MM.1S (cell line): ENCODE measurements at places on chromosomes 1 and 21.

- DNase-seq = no peak
These were observed 53.8 kb downstream of the STUM start for GRCh38 chr1:226602186-226603021.

GRCh38 chr1:203673550-203674411, 47.1 kb downstream of the ATP2B4 start:
- no peak for DNase-seq

DNA sequence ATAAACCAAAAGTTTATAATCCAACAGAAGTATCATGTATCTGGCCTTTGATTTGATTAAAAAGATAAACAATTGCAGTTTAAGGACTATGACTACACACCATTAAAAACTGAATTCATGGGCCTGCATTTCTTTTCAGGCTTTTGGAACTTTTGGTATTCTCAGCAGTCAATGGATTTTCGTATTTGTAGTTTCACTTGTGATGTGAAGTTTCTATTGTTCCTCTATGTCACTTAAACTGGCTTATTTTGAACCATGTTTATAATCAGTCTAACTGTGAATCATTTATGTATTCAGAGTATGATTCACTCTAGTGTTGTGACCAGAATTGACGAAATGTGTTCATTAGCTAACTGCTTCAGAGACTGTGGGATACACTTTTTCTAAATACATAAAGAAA, 132.9 kb downstream of the COQ8A start:
- peak; percentile 39 for DNase-seq

DNA sequence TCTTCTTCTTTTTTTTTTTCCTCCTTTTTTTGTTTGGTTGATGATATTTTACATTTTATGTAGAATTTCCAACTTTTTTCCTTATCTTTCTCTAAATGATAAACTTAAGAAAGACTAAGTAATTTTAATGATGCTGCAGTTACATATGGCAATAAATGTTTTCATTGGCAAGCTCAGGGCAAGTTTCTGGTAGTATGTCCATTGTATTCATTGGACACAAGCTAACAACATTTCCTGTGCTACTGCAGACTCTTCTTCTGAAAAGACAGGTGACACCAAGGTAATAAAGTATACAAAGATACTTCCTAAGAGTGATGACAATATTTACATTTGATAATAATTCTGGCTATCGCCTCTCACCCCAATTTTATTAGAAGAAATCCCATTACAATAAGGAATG, 219.2 kb upstream of the NFIA start:
- no peak for DNase-seq

DNA sequence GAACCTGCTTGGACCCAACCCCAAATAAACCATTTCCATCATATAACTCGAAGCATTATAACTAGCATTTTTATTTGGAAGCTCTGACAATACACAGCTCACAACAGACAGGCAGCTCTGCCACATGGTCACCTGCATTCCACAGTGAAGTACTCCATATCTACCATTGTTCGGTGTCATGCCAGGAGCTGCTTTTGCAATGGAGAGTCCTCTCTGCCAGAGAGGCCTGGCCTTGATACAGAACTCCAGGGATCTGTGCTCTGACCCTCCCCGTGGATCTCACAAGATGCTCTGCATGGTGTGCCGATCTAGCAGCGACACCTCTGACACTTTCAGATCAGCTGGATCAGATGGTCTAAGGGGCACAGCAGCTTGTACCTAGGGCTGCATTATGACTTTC, 109.6 kb downstream of the SYF2 start:
- no peak for DNase-seq

DNA sequence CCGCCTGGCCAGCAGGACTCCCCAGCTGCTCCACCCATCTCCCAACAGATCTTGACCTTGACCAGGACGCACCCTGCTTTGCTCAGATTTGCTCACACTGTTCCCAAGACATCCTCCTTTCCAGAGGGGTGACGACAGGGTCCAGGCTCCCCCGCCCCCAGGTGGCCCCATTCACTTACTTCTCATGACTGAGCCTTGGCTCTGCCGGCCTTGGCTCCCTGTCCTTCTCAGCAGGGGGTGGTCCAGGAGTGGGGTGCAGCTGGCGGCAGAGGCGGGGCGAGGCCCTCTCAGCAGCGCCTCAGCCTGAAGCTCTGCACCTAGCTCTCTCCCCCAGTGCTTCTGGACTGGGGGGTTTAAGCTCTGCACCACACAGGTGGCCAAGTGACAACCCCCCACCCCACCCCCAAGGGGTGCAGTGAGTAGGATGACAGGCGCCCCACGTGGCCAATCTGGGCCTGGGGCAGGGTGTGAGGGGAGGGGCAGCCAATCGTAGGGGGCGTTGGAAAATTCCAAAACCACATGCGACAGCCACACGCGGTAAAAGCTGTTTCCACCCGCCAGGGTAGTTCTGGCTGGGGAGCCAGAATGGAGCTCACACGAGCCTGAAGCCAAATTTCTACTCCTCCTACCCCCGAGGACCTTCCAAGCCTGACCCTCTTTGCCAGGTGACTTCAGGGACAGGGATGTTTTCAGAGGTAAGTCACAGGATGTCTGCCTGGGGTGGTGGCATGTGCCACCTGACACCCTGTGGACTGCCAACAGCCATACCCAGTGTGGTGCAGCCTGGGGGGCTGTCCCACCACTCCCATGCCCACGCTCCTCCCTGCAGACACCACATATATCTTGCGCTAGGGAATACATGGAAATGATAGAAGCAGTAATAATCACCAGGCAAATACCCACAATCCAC, 5.6 kb downstream of the RORC start:
- DNase-seq = no peak

DNA sequence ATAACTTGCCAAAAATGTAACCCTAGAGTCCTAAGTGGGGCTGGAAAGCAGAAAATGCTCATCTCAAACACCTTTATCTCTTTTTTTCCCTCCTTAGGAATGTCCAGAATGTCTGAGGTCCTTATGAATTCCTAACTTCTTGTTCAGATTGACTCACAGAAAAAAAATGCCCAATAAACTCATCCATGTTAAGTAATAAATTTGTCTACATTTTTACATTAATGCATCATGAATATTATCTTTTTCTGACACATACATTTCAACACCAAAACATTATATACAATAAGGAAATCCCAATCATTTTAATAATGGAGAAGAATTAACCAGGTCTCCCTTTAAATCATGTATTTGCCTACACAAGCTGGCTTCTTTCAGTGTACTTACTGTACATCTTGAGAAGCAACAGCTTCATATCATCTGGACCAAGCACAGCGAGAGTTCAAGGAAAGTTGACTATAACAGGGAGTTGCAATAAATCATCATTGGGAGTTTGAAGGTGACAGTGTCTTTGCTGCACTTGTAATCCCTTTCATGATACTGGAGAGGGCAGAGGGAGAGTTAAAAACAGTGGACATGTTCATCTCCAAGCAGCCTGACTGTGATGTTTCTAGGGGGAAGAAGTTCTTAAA, 565.2 kb downstream of the LTN1 start:
- DNase-seq = no peak

GRCh38 chr1:3013371-3014049, 7.8 kb upstream of the ACTRT2 start:
- DNase-seq = no peak

DNA sequence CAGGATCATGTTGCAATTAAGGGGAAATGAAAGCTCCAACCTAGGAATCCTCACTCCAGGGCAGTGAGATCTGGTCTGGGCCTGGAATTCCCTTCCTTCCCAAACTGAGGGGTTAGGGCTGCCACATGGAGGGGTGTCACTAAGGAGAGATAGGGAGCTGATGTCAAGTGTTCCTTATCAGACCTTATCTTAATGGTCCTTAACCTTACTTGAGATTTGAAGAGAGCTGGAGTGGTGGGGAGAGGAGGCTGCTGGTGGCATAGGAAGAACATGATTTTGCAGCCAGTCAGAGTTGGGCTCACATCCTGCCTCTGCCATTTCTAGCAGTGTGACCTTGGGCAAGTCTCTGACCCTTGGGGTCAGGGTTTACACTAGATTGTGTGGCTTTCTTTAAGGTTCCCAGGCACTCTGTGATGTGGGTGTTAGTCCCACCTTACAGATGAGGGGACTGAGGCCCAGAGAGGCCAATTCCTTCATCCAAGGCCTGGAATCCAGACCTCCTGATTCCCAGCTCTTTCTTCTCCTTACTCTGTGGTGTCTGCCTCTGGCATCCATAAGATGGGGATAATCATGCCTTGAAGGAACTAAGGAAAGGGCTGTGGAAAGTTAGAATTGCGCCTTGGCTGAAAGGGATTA, 56.3 kb upstream of the SYNC start:
- no peak for DNase-seq

GRCh38 chr1:31373056-31373896, at the start of gene FABP3:
Gene FABP3, minus strand, starts transcription at chr1:31373076. Its CDS starts 62 bp downstream, at chr1:31373014.
- no peak for DNase-seq

GRCh38 chr1:45621501-45621836, 2.4 kb downstream of the CCDC17 start:
- DNase-seq = no peak

- peak; percentile 71 for DNase-seq
These were observed 28.3 kb downstream of the EIF2D start for GRCh38 chr1:206583707-206584648.

GRCh38 chr1:201982082-201982622, 296 bp upstream of the RNPEP start:
- DNase-seq = no peak

- no peak for DNase-seq
These were observed 209.5 kb downstream of the GRIK1 start for GRCh38 chr21:29730281-29730680.

DNA sequence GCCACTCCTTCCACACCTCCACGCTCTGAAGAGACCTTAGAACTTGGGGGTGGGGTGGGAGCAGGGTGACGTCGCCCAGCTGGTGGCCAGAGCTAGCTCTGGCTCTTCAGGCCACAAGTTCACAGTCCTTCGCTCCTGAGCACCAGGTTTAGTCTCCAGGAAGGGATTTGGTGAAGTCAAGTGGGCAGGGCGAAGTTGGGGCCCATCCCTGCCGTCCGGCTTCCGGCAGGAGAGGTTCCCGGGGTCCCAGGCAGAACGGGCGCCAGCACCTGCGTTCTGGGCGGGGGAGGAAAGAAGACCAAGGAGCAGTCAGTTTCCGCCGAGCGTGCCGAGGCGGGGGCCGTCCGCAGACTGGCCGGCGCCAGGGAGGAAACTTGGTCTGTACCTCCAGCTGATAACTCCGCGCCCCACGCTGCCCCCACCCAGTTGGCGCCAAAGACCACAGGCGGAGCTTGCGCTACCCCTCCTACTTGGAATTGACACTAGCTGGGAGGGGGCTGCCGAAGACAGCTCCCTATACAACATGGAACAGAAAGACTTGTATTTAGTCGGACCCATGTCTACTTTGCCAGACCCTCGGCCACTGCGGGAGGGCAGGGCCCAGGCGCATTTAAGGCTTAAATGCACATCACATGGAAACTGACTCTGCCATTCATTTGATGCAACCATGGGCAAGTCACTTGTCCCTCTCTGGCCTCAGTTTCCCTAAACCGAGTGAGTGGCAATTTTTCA, 995 bp downstream of the ID3 start:
- peak; percentile 37 for DNase-seq

- DNase-seq = no peak
These were observed 110.4 kb downstream of the RERE start for GRCh38 chr1:8706995-8707396.

GRCh38 chr1:161740921-161741320, 8.7 kb upstream of the DUSP12 start:
- no peak for DNase-seq

DNA sequence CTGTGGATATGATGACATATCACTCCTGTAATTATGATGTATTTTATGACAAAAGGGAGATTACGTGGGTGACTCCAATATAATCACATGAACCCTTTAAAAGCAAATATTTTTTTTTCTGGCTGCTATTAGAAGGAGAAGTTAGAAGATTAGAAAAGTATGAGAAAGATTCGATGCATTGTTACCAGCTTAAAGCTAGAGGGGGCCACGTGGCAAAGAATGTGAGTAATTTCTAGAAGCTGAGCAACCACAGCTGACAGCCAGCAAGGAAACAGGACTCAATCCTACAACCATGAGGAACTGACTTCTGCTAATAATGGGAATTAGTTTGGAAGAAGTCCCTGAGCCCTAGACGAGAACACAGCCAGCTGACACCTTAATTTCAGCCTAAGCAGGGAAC, 56.3 kb upstream of the C1orf87 start:
- no peak for DNase-seq

- no peak for DNase-seq
These were observed 67.2 kb downstream of the SLC35A3 start for GRCh38 chr1:100036718-100037655.

DNA sequence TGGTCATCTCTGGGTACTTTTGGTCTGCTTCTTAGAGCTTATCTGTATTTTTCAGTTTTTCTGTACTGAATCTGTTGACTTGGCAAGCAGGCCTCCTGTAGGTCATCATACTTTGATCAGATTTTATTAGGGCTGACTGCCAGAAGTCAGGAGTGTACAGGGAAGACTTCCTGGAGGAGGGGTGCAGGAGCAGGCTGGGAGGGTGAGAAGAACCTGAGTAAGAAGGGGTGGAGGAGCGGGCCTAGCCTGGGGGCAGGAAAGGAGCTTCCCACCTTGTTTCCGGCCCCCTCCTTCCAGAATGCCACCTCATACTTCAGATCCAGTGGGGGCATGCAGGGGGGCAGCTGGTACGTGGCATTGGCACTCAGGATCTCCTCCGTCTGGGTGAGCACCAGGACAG, 18.3 kb upstream of the IL22RA1 start:
- DNase-seq = no peak

GRCh38 chr1:67612788-67613241, 72.2 kb upstream of the GADD45A start:
- DNase-seq = no peak

GRCh38 chr1:115505148-115505571, 136.6 kb upstream of the VANGL1 start:
- DNase-seq = no peak

DNA sequence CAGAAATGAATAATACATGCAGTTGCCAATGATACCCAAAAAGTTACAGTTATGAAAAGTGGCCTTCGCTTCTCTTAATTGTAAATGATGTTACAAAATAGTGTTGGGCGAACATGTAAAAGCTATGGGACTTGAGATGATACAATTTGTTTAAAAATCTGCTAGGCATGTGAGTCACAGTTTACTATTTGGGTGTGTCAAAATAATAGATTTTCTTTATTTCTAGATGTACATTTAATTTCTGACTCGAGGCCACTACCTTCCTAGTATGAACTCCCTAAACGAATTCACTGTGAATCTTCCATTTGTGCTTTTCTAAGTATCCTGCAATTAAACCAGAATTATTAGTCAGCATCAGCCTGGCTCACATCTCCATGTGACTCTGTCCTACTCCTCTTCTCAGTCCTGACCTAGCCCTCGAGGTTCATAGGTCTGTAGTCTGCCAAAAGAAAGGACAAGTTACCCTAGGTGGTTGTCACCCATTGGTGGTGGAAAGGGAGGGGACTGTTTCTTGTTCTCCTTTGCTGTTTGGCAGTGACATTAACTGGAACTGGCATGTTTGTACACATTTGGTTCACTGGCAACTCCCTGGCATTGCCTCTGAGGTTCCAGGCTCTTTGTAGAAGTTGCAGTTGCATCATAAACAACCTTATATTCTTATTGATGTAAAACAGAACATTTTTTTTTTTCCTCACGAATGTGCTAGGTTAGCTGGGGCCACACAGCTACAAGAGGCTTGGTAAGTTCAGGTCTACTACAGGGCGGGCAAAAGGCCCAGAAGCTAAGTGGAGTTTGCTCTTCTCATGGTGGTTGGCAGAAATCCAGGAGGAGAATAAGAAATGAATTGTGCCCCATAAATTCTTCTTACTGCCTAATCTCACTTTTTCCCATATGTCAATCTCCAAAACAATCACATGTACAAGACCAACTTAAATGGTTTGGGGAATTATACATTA, 746.5 kb upstream of the ADAMTS5 start:
- no peak for DNase-seq
